ENCODE measurements at places on chromosomes 11 and 22.
A peak's percentile ranks its signal among the peaks of the same experiment; 100 is the strongest.

DNA sequence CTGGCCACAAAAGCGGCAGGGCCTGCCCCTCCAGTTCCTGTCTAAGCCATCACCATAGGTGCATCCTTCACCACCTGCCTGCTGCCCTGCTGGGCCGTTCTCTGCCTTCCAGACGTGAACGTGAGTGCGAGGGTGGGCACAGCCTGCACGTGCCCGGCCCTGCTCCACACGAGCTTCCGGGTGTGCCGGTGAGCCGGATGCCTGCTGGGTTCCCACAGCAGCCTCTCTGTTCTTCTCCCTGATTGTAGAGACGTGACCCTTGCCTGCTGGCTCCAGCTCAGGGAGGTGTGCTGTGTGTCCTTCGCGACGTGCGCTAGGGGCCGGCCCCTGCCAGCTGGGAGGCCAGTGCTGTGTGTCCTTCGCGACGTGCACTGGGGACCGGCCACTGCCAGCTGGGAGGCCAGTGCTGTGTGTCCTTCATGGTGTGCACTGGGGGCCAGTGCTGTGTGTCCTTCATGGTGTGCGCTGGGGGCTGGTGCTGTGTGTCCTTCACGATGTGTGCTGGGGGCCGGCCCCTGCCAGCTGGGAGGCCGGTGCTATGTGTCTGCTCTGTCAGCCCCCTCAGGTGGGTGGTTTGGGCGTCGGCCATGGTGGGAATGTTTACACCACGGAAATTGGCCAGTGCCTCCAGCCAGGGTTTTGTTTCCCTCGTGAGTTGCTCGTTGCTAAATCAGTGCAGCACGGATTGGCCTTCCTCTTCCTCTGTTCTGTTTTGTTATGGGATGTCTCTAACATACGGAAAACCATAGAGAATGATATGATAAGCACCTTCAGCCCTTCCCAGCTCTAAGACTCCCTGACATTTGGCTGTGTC lies 35.4 kb upstream of the BRSK2 start:
- no peak for DNase-seq

DNA sequence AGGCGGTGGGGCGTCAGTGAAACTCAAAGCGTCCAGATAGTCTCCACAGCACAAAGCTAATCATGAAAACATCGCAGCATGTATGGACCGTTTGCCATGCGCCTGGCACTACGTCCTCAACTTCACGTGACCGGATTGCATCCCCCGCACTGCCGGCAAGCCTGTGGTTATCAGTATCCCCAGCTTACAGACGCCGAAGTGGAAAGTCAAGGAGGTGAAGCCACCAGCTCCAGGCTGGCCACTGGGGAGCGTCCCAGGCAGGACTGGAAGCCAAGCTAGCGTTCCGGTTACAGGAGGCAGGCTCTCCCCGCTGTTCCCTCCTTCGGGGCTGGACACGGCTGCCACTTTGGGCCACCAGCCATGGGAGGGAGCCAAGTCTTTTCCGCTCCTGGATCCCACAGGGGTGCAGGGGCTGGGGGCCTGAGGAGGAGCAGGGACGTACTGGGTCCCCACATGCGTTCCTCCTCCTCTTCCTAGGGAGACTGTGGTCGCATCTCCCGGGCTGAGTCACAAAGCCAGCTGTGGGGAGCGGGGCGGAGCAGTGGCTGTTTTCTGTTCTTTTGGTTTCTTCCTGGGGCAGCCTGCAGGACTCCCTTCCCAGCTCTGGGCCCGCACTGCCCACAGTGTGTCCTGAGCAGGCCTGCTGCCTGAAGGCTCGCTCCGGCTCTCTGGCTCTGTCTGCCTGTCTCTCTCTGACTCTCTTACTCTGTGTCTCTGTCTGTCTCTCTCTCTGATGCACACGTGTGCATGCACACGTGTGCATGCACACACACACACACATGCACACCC lies 4.3 kb upstream of the OSBPL5 start:
- no peak for DNase-seq

- DNase-seq: no peak
Observed at GRCh38 chr11:70164705-70165104, 38.4 kb upstream of the FADD start.

DNA sequence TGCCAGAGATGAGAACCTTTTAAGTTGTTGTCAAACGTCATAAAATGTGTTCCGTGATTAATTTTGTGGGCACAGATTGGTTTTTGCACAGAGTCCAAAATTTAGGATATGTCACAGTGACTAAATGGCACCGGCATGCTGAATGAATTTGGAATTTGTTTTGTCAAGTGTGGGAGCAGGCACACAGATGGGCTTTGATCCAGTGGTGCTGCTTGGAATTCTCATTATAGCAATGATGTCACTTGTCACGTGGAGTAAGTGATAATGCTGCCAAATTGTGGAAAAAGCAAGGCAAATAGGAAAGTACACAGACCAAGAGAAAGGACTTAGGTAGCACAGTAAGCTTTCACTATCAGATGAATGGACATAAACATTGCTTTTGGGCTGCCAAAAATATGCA lies 8.0 kb upstream of the LIN7C start:
- DNase-seq: no peak

- peak; percentile 68 for DNase-seq
Observed at GRCh38 chr11:121467965-121468364, 15.2 kb upstream of the SORL1-AS1 start.

DNA sequence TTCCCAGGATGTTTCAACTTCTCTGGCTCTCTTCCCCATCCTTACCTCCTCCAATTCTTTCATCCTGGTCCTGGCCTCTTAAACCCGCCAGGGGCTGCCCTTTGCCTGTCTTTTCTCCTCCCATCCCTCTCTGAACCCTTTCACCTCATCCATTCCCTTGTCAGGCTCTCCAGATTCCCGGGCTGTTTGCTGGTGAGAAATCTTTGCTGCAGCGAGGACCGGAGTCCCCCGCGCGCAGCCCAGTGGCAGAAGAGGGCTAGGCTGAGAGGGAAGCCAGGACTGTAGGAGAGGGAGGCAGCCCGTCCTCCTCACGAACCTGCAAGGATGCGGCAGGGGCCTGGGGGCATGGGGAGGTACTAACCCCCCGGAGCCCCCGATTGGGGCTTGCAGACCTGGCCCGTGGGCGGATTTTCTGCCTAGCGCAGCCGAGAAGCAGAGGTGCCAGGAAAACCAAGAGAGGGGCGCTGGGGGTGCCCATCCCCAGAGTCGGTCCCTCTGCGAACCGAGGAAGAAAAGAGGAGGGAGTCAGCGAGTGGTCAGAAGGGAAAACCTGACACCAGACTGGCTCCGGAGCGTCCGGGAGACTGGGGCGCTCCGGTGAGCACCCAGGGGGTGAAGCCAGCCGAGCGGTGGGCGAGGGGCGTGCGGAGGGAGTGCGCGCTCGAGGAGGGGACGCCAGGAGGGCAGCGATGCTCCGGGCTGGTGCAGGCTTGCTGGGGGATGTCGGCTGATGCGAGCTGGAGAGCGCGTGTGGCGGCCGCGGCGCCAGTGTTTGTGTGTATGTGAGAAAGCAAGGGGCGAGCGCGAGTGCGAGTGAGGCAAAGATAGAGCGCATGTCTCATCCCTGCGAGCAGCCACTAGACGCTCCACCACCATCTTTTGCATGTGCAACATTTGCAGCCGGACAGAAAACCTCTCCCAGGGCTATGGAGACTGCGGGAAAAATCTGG lies at the start of gene GRIA4:
GRIA4 (plus strand) TSS at position 242 of the 950 bp plus-strand sequence. CDS start 925 bp downstream, outside the sequence.
- DNase-seq: no peak

DNA sequence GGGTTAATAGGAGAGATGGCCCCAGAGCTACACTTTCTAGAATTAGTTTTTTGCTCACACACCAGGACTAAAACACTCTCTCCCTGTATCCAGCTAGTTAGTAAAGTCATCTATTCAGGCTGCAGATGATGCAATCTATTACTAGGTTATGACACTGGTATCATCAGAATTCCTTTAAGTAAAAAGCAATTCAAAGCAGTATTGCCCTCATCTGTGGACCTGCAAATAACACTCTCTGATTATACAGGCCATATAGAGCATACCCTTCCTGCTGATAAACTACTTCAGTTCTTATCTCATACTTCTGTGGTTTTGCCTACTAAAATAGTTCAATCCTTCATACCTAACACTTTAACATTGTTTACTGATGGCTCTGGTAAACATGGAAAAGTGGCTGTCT lies 13.5 kb upstream of the MTMR2 start:
- no peak for DNase-seq

GRCh38 chr22:28909375-28909774 lies 26.0 kb downstream of the ZNRF3 start:
- DNase-seq: peak; percentile 57

All from activated CD4-positive, alpha-beta T cell treated with anti-CD3 and anti-CD28 coated beads for 24 hours (primary cell).